ENCODE measurements at places on chromosomes 2 and 18.

GRCh38 chr18:58337285-58337684 lies 291.6 kb downstream of the ALPK2 start:
- no peak for DNase-seq

DNA sequence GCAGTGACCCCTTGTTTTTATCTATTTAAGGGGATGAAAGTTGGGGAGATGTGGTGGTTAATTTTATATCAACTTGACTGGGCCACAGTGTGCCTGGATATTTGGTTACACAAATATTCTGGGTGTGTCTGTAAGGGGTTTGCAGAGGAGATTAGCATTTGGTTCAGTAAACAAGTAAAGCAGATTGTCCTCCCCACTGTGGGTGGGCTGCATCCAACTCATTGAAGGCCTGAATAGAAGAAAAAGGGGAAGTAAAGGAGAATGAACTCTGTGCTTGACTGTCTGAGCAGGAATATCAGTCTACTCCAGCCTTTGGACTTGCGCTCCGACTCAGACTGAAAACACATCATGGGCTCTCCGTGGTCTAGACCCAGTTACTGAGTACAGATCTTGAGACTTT lies 80.9 kb downstream of the GCA start:
- no peak for DNase-seq

DNA sequence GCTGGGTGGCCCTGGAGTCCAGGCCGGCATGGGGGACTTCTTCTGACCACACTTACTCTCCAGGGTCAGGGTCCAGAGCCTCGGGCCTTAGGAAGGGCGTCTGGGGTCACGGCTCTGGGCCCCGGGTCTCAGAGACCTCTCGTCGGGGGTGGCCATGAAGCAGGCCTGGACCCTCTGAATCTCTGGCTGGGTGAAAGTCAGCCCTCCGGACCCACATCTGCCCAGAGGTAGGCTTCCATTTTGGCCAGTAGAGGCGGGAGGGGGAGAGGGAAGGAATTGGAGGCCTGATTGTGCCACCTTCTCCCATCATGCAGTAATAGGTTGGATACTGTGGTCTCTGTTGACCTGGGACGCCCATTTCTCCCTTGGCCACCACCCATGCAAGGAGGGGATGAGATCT lies 125.3 kb upstream of the GPC1 start:
- DNase-seq: no peak

DNA sequence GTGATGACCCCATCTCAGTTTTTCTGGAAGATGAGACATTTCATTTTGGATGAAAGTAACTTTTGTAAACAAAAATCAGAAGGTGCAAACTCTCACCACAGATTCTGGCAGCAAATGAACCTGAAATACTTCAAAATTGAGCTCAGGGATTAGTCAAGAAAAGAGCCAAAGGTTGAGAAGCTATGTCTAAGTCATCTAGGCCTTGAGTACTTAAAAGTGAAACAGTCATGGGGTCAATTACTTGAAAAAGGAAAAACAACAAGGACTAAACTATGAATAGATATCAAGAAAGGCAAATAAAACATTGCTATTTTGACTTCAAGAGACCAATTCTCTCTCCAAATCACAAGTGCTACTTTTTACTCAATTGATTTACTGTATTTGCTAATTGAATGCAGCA lies 285.1 kb downstream of the RBM43 start:
- DNase-seq: no peak

DNA sequence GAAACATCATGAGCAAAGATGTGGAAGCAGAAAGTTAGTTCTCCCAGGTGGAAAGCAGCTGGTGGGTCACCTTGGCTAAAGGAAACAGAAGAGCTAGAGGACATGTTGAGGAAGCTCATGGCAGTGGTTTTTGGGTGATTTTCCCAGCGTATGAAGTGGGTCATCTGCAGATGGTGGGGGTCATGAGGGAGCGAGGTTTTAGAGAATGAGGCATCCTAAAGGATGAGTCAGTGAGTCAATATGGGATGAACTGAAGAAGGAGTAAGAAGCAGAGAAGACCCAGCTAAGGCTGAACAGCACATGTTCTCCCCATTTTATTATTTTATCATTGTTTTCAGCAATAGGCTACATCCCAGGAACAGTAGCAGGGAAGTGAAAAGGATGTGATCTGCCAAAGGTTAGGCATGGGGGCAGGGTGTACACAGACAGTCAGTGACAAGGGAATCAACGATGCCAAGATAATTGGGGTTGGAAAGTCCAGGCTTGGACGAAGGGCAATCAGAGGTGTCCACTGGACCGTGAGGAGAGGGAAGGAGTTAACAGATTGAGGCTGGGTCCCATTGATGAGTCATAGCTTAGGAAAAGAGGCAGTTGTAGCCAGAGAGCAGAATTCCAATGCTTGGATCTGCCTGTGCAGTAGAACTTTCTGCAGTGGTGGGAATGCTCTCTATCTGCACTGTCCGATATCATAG lies 289.3 kb upstream of the RAB12 start:
- no peak for DNase-seq

- DNase-seq: no peak
These were observed 116.4 kb downstream of the MREG start for GRCh38 chr2:215896921-215897320.

- peak; percentile 57 for DNase-seq
These were observed at the start of gene RFX8 for GRCh38 chr2:101474731-101475384. Gene RFX8, minus strand, starts transcription at chr2:101475112. Its CDS starts 8,264 bp downstream, at chr2:101466848.

DNA sequence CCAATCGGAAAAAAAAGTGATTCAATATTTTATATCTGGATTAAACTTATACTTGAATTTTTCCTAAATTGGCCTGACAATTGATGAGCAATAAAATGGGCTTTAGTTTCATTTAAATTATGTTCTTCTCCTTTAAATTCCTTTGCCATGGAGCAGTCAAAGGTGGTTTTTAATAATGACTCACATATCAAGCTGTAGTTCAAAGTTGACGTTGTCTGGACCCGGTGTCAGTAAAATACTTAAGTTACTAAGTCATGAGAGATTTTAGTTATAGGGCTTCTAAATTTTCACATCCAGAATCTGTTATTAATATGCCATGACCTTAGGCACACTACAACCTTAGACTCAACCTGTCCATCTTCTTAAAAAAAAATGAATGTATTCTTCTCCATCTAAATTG lies 62.5 kb downstream of the CDH2 start:
- DNase-seq: no peak

- DNase-seq: no peak
These were observed 204.2 kb downstream of the BABAM2 start for GRCh38 chr2:28094739-28095138.

Measured in activated T-cell treated with anti-CD3 and anti-CD28 coated beads for 24 hours (primary cell).